Activated CD4-positive, alpha-beta T cell treated with anti-CD3 and anti-CD28 coated beads, Interleukin-2, Interleukin-6, amounts not matched to agents 100 ng/mL and 50 ng/mL, durations not matched to agents 16 hours and 8 hours (primary cell): ENCODE measurements at places on chromosomes 12 and 14.

GRCh38 chr14:93984987-93985410, 8.6 kb upstream of the ASB2 start:
- no peak for DNase-seq

GRCh38 chr12:98259693-98260092, 255.7 kb upstream of the TMPO start:
- no peak for DNase-seq

- DNase-seq = no peak
These were observed 111.9 kb upstream of the DDHD1 start for GRCh38 chr14:53265025-53265424.

GRCh38 chr14:72341686-72342085, 409.5 kb downstream of the RGS6 start:
- no peak for DNase-seq

DNA sequence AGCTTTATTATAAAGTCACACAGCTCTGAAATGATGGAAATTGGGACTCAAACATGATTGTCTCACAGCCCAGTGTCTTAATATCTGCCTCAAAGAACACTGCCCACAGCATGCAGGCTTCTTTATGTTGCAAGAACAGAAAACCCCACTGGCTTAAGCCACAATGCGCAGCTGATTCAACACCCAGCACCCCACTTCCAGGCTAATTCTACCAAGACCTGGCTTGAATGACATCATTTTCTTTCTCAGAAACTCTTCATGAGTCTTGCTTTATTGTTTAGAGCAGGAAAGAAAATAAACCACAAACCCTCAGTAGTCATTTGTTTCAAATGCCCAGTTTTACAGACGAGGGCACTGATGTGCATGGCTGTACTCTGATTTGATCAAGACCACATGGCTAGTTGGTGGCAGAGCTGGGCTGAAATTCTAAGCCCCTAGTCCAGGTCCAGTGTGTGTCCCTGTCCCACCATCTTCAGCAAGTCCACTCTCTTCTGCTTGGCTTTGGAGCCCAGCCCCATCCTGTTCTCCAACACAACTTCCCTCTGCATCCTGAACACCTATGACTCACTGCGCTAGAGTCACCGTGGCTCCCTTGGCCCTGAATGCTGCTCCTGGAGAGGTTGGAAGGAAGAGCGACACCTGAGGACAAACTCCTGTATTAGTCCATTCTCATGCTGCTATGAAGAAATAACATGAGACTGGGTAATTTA, 50.3 kb upstream of the SRSF5 start:
- peak; percentile 87 for DNase-seq

DNA sequence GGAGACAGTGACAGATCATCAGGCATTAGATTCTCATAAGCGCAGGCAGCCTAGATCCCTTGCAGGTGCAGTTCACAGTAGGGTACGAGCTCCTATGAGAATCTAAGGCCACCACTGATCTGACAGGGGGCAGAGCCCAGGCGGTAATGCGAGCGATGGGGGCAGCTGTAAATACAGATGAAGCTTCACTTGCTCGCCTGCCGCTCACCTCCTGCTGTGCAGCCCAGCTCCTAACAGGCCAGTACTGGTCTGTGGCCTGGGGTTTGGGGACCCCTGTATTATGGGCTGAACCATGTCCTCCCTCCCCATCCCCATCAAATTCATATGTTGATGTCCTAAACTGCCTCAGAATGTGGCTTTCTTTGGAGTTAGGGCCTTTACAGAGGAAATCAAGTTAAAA, 63.2 kb downstream of the NOS1 start:
- DNase-seq = no peak

- no peak for DNase-seq
These were observed 7.9 kb upstream of the FBRSL1 start for GRCh38 chr12:132481771-132482745.

DNA sequence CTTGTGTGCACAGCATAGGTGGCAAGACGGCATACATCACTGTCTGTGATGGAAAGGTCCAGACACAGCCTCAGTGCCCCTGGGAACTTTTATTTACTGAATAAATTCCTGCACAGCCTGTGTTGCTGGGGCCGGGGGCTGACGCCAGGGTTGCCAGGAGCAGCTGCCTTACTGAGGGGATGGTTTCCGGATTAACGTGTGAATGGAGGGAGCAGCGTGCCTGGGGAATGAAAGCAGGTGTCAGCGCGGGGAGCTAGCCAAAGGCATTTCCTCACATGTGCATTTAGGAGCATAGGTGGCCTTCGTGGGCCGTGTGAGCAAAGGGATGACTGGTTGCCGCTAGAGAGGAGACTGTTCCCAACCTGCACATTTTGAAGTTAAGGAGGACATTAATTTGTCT, 41.6 kb downstream of the SFSWAP start:
- DNase-seq = no peak

DNA sequence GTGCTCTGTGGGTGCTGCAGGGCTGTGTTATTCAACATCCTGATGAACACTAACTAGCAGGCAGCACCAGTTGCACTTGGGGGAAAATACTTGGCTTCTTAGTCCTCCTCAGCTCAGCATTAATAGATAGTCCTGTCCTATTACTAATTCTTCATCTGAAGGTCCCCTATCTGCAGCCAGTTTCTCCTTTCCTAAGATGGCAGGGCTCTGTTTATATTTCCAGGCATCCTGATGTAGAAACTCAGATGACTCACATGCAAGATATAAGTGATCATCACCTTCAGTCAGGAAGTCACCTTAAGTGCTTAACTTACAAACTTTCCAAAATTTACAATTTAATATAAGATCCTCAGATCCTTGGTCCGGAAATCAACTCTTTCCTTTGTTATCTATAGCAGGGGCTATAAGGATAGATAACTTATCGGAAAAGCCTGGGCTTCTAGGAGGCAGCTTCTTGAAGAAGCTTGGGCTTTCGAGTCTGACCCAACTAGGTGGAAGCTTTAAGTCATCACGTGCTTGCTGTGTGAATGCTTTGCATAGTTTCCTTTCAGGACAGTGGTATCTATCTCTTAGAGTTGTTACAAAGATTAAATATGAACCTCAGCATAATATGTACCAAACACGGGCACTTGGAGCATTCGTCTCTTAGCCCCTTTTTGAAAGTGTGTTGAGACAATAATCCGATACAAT, 181.0 kb upstream of the GRIP1 start:
- DNase-seq = no peak

DNA sequence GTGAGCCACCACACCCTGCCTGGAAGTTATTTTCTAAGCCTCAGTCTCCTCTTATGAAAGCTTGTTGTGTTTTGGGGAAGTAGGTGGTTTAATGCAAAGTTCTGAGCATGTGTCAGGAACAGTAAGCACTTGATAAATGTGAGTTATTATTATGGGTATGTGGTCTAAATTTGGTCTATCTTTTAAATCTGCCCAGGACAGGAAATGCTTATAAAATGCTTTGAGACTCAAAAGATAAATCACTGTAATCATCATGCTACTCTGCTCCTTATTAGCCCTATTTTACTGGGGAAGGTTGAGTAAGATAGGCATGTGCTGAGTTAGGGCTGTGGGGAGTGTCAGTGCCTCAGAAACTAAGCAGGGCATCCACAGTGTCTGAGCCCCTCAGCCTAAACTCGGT, 13.1 kb upstream of the SRSF5 start:
- DNase-seq = no peak

GRCh38 chr14:22985894-22986507, 3.6 kb upstream of the AJUBA start:
- no peak for DNase-seq

- no peak for DNase-seq
These were observed 783 bp upstream of the TUBA1B start for GRCh38 chr12:49131894-49132461.

GRCh38 chr14:37122288-37122687, 50.1 kb downstream of the SLC25A21 start:
- no peak for DNase-seq

DNA sequence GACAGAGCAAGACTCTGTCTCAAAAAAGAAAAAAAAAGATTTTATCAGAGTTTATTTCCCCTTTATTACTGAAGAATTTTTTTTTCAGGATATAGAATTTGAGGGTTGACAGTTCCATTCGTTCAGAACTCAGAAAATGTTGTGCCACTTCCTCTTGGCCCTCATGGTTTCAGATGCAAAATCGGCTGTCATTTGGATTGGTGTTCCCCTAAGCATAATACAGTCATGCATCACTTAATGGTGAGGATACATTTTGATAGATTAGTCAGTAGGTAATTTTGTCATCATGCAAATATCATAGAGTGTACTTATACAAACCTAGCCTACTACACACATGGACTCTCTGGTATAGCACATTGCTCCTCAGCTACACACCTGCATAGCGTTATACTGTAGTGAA, 263.9 kb upstream of the RTL1 start:
- no peak for DNase-seq

DNA sequence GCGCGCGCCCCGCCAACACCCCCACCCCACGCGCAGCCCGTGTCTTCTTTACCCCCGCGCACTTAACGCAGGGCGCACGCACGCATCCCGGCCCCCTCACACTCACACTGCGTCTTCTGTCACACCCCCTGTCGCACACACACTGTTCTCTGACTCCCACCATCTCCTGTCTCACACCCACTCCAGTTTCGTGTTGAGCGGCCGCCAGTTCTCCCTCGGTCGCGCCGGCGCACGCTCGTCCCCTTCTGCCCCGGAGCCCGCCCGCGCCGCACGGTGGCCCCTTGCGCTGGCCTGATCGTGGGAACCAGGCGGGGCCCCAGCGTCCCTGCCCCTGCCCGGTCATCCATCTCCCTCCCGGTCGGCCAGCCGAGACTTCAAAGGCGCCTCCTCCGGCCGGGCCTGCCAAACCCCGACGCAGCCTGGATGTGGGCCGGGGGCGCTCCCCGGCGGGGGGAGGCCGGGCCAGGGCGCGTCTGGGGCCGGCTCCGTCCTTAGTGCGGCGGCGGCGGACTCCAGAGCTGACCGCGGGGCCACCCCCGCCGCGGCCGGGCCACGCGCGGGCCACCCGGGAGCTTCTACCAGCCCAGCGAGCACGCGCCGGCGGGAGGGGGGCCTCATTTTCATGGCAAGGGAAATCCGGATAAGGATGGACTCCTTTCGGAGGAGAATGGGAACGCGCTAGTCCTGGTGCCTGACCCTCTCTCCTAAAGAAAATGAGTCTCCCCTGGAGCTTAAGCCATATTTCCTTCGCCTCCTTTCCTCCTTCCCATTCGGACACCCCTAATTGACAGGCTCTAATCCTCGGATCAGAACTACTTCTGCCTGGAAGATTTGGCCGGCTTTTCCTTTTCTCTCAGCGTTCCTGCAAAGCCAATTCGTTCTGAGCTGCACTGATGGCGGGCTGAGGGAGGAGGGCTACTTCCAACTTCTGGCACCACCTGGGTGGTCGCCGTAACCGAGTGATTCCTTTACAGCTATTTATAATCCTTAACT, 82.0 kb upstream of the HMGA2 start:
- DNase-seq = peak; percentile 10

DNA sequence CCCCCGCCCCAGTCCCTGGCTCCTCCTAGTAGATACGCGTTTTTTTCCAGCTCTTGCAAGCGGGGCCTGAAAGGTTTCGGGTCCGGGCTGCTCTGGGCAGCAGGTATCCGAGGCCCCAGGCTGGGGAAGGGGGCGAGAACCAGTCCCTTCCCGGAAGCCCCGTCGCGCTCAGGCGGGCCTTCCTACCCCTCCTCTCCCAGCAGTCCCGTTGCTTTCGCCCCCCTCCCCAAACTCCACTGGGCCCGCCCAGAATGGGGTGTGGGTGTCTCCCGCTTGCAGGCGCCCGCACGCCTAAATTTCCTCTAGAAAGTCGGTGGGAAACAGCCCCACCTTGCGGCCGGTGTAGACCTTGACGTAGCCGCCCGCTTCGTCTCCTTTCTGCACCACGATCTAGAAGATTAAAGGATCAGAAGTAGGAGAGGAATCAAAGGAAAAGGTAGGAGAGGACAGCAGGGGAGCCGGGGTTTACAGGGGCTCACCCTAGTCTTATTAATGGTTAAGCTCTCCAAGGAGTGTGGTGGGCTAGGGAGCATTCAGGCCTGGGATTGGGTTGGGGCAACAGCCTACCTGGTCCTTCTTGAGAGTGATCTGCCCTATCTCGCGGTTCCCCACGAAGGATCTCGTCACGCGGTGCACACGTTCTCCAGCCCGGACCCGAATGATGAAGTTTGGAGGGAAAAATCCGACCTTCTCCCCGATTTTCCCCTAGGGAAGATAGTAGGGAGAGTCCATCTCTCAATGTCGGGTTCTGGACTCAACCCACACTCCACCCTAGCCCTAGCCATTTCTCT, 7.3 kb downstream of the STAC3 start:
- DNase-seq = peak; percentile 85

- DNase-seq = no peak
These were observed 11.3 kb upstream of the FAM222A start for GRCh38 chr12:109702111-109702841.

DNA sequence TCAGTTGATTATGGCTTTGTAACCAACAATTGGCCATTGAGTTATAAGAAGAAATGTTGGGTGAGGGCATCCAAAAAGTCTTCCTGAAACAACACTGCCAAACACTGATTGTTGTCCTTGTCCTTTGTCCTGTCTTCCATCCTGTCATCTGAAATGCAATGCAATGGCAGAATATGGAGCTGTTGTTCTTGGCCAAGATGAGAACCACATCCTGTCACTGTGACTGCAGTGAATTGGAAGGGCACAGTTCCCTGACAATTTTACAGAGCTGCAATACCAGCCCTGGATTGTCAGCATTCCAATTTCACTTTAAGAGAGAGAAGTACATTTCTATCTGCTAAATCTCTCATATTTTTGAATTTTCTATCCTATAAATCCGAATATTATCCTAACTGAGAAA, 613.3 kb downstream of the FLRT2 start:
- no peak for DNase-seq

DNA sequence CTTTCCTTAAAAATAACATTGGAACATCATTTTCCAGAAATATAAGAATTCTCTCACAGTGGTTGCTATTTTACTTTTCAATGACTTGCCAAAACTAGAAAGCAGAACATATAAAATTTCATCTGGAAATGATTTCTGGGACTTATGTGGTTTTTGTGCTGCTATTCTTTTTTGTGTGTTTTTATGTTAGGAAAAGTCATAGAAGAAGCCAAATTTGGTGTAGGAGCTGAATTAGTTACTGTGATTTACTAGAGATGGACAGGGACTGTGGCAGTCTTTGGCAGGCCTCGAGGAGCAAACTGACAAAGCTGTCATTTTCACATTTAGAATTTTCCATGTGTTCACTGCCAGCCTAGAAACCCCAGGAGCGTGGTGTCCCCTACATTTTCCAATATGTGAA, 38.3 kb upstream of the LDHB start:
- no peak for DNase-seq

GRCh38 chr12:25254271-25254880, 3.6 kb upstream of the KRAS start:
- no peak for DNase-seq

GRCh38 chr12:118330421-118331018, 42.2 kb downstream of the TAOK3 start:
- DNase-seq = no peak
